NCI-H82 (cell line): ENCODE measurements at places on chromosomes 4 and X.
A peak's percentile ranks its signal among the peaks of the same experiment; 100 is the strongest.

DNA sequence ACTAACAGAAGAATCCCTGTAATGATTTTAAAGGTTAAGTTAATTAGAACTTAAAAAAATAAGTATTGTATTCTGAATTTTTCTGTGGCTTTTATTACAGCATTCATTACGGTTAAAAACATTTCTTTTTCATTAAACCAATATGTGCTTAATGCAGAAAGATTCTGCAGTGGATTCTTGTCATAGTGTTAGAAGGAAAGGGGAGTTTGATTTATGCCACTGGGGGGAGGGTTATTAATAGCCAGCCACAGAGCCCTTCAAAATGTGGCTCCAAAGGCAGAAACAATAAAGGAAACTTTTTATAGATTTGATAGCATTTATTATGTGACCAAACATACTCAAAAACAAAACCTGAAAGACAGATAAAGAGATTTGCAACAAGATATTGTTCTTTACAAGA lies 9.1 kb downstream of the SMAD1 start:
- no peak for DNase-seq

DNA sequence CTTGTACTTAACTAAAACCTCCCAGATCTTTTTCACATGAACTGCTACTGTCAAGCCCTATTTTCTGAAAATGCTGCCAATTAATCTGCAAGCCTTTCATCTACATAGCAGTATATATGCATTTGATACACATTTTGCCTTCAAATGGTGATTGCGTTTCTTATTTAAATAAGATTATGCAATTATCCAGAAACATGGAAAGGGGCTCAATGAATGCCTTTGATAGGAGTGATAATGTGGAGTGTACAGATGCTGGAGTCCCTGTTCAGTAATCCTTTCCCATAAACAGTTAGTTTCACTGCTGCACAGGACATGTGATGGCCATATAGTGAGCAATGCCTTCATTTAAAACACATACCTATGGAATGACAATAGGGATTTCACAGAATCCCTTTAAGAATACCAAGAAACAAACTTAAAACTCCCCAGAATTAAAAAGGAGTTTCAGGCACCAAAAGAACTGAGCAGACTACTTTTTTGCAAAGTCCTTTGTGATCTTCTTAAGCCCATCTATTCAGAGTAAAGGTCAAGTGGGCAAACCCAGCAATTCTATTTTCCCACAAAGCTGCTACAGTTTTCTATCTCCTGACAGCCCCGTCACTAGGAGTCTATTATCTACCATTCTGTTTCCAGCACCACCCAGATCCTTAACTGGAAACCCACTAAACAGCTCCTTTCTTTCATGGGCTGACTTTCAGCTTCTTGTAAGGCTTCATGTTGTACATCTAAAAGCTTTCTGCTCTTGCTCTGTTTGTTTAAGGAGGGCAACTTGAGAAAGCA lies 120.3 kb downstream of the UNC5C start:
- DNase-seq, result peak; percentile 59

DNA sequence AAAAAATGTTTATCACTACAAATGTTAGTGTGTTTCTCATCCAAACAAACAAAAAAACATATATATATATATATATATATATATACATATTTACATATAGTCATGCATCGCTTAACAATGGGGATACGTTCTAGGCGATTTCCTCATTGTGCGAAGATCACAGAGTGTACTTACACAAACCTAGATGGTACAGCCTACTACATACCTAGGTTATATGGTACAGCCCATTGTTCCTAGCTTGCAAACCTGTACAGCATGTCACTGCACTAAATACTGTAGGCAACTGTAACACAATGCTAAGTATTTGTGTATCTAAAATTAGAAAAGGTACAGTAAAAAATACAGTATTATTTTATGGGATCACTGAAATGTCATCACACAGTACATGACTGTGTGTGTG lies 16.4 kb upstream of the TMSB4X start:
- DNase-seq, result no peak

DNA sequence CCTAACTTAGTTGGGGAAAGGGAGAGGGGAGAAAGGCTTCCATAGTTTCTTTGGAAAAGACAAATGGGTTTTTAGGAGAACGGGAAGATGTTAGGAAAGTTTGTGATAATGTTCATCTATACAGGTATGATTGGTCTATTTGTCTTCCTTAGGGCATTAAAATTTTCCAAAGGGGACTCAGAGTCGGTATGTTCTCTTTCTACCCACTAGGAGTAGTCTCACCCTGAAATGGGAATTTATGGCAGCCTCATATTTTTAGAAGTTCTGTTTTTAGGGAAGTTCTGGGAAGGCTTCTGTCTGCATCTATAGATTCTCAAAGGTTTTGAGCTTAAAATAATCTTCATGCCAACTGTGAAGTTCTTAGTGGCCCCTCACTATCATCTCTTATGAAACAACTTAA lies 637.3 kb downstream of the ADGRL3 start:
- DNase-seq, result no peak

- no peak for DNase-seq
Measured at GRCh38 chr4:6782846-6783110, 251 bp downstream of the KIAA0232 start.

DNA sequence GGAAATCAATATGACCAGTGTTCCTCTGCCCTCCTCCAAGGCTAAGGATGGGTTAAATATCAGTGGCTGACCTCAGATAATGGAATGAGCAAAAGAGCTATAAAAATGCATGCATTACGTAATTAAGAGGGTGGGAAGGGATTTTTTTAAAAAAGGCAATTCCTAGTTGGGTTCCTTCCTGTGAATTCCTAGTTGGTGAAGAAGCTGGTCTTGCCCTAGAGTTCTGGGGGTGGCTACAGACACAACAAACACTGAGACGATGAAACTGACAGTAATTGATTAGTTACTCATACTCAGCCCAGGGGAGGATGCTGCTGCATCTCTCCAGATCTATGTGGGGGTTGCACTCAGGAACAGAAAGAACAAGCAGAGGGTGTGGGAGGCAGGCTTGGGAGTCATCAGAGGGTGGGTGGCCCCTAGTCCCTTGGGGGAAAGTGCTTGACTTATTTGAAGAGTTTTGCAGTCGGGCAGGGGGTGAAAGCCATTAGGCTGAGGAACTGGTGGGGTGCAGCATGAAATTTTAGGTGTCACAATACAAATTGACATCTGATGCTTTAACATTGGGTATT lies 662.0 kb upstream of the FRG1 start:
- no peak for DNase-seq

DNA sequence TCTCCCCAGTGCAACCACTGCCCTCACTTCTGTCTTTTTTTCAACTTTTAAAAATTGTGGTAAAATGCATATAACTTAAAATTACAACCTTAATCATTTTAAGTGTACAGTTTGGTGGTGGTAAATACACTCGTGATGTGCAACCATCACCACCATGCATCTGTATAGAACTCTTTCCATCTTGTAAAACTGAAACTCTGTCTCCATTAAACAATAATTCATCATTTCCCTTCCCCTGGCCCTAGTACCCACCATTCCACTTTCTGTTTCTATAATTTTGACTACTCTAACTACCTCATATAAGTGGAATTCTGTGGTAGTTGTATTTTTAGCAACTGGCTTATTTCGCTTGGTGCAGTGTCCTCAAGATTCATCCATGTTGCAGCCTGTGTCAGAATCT lies 6.8 kb upstream of the CTBP1 start:
- no peak for DNase-seq

DNA sequence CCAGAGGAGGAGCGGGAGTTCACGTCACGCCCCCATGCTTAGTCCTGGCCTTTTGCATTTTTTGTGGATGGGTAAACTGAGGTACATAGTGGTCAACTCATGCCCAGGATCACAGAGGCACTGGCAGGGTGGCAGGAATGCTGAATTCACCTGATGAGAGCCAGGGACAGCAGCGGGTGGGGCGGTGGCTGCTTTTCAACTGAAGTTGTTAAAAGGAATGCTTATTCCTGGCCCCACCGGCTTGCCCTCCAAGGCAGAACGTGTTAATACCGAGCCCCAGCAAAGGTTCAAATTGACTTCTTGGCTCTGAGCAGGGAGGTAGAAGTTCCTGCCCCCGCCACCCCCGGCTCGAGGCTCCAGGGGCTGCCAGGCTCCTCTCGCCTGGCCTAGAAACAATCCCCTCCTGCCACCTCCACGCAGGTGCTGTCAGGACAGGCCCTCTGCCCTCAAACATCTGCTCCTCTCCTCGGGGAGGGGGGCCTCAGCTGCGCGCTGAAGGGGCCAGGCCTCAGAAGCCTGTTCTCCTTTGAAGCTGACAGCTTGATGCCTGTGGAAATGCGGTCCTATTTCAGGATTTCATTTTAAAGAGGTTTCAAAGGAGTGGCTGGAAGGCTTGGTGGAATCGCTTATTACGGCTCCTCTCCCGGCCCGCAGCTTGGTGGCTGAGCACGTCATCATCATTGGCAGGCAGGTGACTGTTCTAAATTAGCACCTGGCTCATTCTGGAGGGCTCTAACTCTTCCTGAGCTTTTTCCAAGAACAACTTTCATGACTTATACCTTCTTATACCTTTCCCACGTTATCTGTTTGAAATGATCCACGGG lies 93.0 kb downstream of the PHKA2 start:
- peak; percentile 84 for DNase-seq

DNA sequence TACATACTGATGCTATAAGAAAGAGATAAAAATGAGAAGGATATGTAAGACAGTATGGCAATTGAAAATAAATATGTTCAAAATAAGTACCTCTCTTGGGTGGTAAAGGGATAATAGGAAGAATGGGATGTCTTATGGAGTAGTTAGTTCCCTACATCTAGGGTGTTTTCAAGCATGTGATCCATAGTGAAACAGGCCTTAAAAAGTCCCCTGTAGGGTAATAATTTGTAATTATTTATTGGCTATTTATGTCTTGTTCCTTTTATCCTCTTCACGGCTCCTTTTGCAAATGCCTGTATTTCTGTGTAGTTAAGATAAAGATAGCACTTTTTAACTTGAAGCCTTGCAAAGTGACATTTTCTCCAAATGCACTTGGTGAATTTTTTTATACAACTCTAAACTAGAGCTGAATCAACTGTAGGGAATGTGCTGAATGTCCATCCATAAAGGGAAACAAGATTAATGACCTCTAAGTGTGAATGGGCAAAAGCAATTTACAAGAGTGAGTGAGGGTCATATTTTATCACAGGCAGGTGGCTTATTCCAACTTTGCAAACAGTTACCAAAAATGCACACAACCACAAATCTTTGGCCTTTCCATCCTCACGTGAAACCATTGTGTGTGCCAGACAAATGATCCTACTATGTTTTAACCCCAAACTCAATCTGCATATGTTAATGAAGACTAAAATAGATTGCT lies 299.0 kb downstream of the KCNIP4 start:
- no peak for DNase-seq

GRCh38 chr4:147786031-147786430 lies 54.1 kb downstream of the ARHGAP10 start:
- DNase-seq, result peak; percentile 78

- DNase-seq, result no peak
Measured at GRCh38 chrX:78375894-78376293, 48.5 kb upstream of the CYSLTR1 start.

DNA sequence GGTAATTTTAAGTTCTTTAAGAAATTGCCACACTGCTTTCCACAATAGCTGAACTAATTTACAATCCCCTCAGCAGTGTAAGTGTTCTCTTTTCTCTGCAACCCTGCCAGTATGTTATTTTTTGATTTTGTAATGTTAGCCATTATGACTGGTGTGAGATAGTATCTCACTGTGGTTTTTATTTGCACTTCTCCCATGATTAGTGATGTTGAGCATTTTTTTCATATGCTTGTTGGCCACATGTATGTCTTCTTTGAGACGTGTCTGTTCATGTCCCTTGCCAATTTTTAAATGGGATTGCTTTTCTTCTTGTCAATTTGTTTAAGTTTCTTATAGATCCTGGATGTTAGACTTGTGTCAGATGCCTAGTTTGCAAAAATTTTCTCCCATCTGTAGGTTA lies 86.1 kb downstream of the BMP3 start:
- no peak for DNase-seq

DNA sequence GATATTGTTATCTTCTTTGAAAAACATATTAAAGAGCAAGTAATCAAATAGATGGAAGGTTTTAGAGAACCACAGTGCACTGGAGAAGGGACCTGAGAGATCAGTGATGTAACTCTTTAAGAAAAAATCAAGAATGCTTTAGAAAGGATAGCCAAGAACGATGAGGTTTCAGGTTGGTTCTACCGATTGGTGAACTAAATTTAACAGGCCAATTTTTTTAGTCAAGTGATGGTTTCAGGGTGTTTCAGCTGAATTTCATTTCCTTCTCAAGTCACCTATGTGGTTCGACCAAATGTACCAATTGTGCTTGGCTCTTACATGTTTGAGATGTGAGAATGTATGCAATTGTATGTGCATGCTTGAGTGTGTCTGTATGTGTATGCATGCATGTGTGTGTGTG lies 26.5 kb downstream of the HS3ST1 start:
- DNase-seq, result no peak

GRCh38 chrX:94676285-94676684 lies 1002.3 kb downstream of the FAM133A start:
- DNase-seq, result no peak

DNA sequence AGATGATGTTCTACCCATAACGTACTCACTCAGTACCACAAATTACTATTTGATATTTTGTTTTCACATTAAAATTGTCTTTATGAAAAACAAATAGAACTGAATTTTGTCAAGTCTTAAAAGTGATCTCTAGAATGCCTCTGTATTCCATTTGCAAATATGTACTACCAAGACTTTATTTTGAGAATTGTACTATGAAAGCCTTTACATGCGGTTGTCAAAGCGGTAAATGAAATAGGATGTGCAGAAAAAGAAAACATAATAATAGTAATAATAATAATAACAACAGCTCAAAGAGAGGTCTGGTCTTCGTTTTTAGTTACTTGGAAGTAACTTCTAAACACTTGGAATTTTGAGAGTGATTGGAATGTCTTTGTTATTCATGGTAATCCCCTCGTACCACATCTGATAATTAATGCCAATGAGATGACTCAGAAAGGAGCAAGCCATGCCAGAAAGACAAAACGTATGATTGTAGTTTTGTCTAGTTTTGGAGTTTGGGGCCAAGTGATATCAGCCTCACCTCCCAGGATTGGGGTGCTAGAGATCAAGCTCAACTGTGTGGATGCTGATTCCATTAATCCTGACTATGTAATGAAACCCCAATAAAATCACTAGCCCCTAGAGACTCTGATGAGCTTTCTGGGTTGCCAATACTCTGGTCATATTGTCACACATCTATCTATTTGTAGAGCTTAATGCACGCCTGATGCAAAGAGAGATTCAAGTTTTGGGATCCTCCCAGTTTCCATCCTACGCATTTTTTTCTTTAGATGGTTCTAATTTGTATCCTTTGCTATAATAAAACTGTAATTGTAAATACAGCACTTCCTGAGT lies 20.2 kb upstream of the CTSO start:
- no peak for DNase-seq

DNA sequence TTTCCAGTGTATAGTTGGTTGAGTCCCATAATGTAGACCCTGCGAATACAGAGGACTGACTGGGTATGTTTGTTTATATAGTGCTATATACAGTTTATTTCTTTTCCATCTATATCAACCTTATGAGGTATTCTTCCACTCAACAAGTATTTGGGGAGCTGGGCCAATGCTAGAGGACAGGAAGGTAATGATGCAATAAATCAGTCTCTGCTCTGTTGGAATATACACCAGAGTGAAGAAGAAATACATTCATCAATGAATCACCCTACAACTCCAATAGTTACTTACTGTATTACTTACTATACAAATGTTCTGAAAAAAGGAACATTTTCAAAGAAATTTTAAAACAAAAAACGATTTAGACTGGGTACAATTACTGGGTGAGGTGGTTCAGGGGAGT lies 2.1 kb upstream of the ARSJ start:
- no peak for DNase-seq
